ENCODE measurements at places on chromosomes 7 and 10. TPM values are rescaled to one million over a fixed set of nuclear protein-coding genes. Genes with fewer than 3 reads are reported as not detected.

DNA sequence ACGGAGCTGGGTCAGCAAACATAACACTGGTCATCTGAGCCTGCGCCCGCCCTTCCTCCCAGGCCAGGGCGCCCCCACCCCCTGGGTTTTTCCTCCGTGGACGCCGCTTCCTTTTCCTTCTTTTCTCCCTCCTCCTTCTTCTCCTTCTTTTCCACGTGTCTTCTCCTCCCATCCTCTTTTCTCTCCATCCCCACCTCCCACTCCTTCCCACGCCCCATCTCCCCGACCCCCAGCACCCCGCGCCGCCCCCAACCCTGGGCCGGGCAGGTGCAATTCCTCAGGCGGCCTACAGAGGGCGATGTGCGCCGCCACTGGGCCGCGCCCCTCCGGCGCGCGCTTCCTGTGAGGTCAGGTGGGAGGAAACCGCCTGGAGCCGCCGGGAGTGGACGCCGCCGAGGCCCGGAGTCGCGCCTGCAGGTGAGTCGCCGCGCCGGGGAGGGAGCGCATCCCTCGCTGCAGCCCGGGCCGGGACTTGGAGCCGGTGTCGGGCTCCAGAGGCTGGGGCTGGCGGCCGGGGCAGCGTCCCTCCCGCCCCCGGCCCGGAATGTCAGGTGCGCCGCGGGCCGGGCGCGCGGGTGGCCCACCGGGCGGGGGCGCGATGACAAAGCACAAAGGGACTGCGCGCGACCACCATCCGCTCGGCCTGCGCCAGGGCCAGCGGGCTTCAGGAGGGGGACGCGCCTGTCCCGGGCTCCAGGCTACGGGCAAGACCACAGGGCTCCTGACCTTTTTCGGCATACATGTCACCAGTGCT lies at the start of gene FAM241B:
Gene FAM241B (plus strand): TSS at position 351 of the 754 bp plus-strand sequence. CDS start 1,497 bp downstream, outside the sequence.
- H3K27me3 ChIP-seq: no peaks in the 10 kb centered on the region
- H3K4me3 ChIP-seq: peak within 1 kb of the TSS; percentile 65
- peaks cover 15% of the 10 kb centered on the region for H3K4me1 ChIP-seq

GRCh38 chr7:37141742-37142141 lies 306.9 kb downstream of the ELMO1 start:
- H3K36me3 ChIP-seq: no peaks in the 10 kb centered on the region
- no peak overlapping the region for H3K4me3 ChIP-seq
- no peaks in the 10 kb centered on the region for H3K27me3 ChIP-seq
- no peaks in the 10 kb centered on the region for H3K4me1 ChIP-seq
- DNase-seq: no peak
- no peak overlapping the region for H3K27ac ChIP-seq

DNA sequence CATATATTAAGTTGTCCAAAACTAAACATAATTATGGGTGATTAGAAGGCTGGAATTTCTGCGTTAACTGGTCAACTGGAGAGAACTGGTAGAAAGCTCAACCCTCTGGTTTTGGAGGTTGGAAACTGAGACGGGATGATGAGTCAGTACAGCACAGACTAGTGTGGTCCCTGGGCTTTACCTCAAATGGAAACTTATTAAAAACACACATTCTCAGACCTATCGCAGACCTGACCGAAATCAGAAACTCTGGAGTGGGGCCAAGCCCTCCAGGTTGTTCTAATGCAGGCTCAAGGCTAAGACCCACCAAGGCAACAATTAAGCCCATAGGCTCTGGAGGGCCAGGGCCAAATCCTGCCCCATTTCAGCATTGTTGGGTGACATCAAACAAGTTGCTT lies 136.9 kb downstream of the KCNMA1 start:
- no peak overlapping the region for H3K27ac ChIP-seq
- no peak overlapping the region for H3K4me3 ChIP-seq
- no peaks in the 10 kb centered on the region for H3K27me3 ChIP-seq

- H3K36me3 ChIP-seq: no peaks in the 10 kb centered on the region
- no peaks in the 10 kb centered on the region for H3K4me1 ChIP-seq
- no peak for DNase-seq
- H3K4me3 ChIP-seq: no peak overlapping the region
Measured at GRCh38 chr7:70553364-70553763, 578.6 kb upstream of the GALNT17 start.

GRCh38 chr10:25175527-25176420 lies 973 bp downstream of the GPR158 start:
- H3K27ac ChIP-seq: no peak overlapping the region
- no peaks in the 10 kb centered on the region for H3K36me3 ChIP-seq
- no peak overlapping the region for H3K4me3 ChIP-seq
- DNase-seq: no peak
- H3K27me3 ChIP-seq: peaks cover 23% of the 10 kb centered on the region

DNA sequence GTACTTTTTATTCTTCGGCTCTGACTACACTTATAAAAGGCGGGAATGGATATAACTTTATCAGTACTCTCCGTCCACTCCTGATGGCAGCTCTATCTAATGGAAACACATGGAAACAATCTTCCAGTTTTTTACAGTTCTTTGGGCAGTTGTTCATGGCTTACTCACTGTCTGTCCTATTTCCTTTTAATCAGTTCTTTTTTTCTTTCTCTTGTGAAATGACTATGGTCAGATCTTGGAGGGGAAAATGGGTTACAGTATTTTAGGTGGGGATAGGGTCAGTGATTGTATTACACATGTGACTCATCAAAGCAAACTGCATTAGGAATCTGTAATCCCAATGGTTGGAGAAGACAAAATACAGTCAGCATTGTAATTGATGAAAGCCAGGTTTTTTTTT lies 112.4 kb downstream of the BICC1 start:
- H3K4me1 ChIP-seq: no peaks in the 10 kb centered on the region
- no peak overlapping the region for H3K4me3 ChIP-seq
- H3K27me3 ChIP-seq: no peaks in the 10 kb centered on the region
- no peaks in the 10 kb centered on the region for H3K36me3 ChIP-seq
- DNase-seq: no peak

DNA sequence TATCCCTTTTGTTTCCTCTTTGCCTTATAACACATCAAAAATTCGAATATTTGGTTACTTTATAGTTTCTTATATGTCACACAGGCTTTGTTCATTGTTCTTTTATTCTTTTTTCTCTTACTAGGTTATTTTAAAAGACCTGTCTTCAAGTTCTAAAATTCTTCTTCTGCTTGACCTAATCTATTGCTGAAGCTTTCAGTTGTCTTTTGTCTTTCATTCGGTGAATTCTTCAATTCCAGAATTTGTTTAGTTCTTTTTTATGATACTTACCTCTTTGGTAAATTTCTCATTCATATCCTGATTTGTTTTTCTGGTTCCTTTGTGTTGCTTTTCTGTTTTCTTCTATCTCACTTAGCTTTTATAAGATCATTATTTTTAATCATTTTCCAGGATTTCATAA lies 188.4 kb downstream of the ZEB1 start:
- no peaks in the 10 kb centered on the region for H3K4me1 ChIP-seq
- peaks cover 10% of the 10 kb centered on the region for H3K36me3 ChIP-seq
- no peak overlapping the region for H3K4me3 ChIP-seq
- H3K27ac ChIP-seq: no peak overlapping the region

ZNF680 gene
- total RNA-seq: 11.1 TPM

DNA sequence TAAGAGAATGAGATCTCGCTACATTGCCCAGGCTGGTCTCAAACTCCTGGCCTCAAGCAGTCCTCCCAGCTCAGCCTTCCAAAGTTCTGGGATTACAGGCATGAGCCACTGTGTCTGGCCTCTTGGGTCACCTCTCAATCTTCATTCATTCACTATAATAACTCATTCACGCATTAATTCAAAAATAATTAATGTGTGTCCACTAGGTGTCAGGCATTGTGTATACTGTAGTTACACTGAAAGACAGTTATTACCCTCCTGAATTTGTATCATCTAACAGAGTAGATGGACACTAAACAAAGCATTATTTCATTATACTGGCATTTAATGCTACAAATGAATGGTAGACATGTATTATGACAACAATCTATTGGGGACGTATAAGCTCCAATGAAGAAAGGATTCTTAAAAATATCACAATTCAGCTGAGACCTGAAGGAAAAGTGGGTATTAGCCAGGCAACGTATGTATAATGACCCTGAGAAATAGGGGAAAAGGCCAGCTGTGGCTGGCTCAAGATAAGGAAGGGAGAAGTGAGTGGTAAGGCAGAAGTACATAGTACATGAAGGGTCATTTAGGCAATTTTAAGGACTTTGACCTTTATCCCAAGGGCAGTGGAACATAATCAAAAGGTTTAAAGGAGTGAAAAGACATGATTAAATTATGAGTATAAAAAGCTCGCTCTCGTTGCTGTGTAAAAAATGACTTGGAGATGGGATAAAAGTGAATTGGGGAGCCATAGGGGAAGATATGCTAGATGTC lies 150.7 kb downstream of the BTAF1 start:
- H3K36me3 ChIP-seq: no peaks in the 10 kb centered on the region
- H3K27ac ChIP-seq: no peak overlapping the region
- no peaks in the 10 kb centered on the region for H3K4me1 ChIP-seq
- H3K4me3 ChIP-seq: no peak overlapping the region
- DNase-seq: no peak
- no peaks in the 10 kb centered on the region for H3K27me3 ChIP-seq

DNA sequence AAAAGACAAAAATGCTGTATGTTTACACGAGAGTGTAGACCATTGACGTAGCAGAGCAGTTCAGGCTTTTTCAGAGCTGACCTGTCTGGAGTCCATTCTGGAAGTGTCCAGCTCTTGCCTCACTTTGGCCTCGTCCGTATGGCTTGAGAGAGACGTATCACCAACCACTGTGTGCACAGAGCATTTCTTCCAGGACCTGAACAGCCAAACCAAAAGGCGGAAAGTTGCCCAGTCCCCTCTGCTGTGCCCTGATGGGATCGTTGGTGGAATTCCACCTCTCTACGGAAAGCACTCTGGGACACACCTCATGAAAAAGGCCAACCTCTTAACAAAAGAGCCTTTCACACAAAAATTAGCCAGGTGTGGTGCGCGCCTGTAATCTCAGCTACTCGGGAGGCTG lies 184.7 kb upstream of the SH2B2 start:
- H3K27ac ChIP-seq: no peak overlapping the region
- no peak for DNase-seq
- H3K4me1 ChIP-seq: no peaks in the 10 kb centered on the region
- H3K27me3 ChIP-seq: no peaks in the 10 kb centered on the region
- H3K4me3 ChIP-seq: no peak overlapping the region
- H3K36me3 ChIP-seq: no peaks in the 10 kb centered on the region

RBP3 gene
- total RNA-seq: not detected

DNA sequence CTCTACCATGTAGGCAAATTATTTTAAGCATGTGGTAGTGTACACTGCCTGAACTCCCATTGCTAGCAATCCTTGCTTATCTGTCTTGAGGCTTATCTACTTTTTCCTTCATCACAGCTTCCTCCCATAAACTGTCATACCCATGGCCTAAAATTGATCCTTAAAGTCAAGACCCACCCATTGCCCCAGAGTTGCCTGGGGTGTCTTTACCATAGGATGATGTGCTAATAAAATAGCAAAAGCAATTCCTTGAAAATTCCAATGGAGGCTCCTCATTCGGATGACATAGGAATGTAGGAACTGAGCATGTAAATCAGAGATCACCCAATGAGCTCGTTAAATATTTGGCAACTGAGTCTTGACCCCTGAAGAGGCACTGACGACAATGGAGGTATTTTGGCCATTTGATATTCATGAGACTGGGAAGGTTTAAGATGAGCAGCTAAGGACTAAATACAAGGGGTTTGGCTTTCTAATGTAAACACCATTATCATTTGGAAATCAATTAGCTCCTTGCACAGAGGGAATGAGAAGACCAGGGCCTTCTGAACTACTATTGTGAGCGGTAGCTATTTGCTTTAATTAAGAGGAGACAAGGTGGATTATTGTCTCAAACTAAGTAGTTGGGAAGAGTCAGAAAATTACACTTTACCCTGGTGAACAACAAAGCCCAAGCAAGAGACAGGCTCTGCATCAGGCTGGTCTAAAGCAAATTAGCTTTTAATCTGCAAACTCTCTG lies 234.9 kb downstream of the GATA3 start:
- H3K4me3 ChIP-seq: no peak overlapping the region
- DNase-seq: no peak
- H3K4me1 ChIP-seq: no peaks in the 10 kb centered on the region

- no peak overlapping the region for H3K27ac ChIP-seq
- no peak overlapping the region for H3K4me3 ChIP-seq
- no peaks in the 10 kb centered on the region for H3K27me3 ChIP-seq
- no peaks in the 10 kb centered on the region for H3K4me1 ChIP-seq
- DNase-seq: no peak
Measured at GRCh38 chr7:31633894-31634494, 53.0 kb upstream of the PPP1R17 start.

- no peak for DNase-seq
- H3K4me3 ChIP-seq: no peak overlapping the region
- H3K36me3 ChIP-seq: no peaks in the 10 kb centered on the region
- H3K27me3 ChIP-seq: no peaks in the 10 kb centered on the region
Measured at GRCh38 chr10:48948470-48949037, 8.9 kb upstream of the LRRC18 start.

DNA sequence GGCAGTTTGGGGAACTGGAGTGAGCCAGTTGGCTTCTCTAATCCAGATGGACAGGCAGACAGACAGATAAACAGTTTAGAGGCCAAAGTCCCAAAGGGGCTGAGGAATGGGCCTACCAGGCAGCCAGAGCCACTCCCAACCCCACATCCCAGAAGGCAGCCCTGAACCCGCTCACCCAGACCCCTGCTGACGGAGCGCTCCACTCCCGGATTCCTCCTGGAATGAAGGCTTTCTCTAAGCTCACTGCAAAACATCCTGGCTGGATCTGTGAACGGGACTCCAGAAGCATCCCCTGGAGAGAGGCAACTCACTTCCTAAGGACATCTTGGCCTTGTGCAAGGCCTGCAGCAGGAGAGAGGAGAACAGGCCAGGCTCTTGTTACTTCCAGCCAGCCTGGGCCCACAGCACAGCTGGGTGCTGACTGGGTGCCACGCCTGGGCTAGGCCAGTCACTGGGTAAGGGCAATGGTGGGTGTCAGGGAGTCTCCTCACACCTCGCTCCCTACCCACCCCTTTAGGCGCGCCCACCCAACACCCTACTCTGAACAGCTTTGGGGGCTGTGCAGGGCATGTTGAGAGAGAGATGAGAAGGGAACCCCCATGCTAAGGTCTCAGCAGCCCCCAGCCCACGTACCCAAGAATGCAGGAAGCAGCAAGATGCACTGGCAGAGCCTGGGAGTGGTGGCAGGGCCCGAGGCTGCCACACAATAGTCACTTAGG lies 168.6 kb upstream of the ZMIZ1 start:
- H3K27ac ChIP-seq: no peak overlapping the region
- H3K36me3 ChIP-seq: no peaks in the 10 kb centered on the region
- no peak for DNase-seq
- no peak overlapping the region for H3K4me3 ChIP-seq
- H3K27me3 ChIP-seq: no peaks in the 10 kb centered on the region

HTR7 gene
- not detected for total RNA-seq

- no peak for DNase-seq
Measured at GRCh38 chr7:14598978-14599377, 303.6 kb downstream of the DGKB start.

- DNase-seq: no peak
- H3K4me1 ChIP-seq: no peaks in the 10 kb centered on the region
- no peaks in the 10 kb centered on the region for H3K27me3 ChIP-seq
- H3K27ac ChIP-seq: no peak overlapping the region
- no peaks in the 10 kb centered on the region for H3K36me3 ChIP-seq
Measured at GRCh38 chr7:75854233-75854632, 24.6 kb upstream of the RHBDD2 start.
